ENCODE measurements at places on chromosomes 13 and 19.

- no peak for DNase-seq
These were observed 51.2 kb upstream of the EEF1AKMT1 start for GRCh38 chr13:20824762-20825476.

DNA sequence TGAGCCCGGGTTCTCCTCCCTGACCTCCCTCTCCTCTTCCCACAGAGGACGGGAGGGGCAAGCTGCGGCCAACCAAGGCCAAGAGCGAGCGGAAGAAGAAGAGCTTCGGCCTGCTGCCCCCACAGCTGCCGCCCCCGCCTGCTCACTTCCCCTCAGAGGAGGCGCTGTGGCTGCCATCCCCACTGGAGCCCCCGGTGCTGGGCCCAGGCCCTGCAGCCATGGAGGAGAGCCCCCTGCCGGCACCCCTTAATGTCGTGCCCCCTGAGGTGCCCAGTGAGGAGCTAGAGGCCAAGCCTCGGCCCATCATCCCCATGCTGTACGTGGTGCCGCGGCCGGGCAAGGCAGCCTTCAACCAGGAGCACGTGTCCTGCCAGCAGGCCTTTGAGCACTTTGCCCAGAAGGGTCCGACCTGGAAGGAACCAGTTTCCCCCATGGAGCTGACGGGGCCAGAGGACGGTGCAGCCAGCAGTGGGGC lies 162.2 kb downstream of the KDM4B start:
- DNase-seq = no peak

DNA sequence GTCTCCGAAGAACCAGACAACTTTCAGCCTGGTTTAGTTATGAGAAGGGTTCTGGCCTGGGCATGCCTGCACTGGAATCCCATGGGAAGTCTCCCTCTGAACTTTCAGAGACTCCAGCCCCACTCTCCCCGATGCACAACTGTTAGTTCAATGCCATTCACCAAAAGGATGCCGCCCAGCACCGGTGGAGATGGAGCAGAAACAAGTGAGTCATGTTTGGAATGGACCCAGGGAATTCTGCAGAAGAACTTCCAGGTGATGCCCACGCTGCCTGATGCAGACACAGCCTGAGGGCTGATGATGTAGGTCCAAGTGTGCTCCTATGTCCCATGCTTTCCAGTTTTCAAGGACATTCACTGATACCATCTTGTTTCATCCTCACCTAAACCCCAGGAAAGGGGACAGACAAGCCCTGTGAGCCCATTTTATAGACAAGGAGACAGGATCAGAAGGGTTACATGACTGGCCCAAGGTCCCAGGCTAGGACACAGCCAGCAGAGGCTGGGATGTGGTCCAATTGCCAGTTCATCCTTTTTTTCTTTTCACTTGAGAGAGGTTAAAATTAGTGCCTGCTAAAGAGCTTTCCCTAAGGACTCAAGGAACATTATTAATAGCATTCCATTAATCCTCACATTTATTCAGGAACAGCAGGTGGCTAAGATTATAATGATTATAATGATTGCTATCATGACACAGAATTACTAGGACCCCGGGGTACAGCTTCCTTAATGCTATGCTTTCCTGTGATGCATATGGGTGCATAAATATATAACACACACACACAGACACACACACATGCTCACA lies 39.5 kb downstream of the SIAH3 start:
- DNase-seq = no peak

GRCh38 chr13:38575427-38575826 lies 111.5 kb upstream of the FREM2 start:
- no peak for DNase-seq

DNA sequence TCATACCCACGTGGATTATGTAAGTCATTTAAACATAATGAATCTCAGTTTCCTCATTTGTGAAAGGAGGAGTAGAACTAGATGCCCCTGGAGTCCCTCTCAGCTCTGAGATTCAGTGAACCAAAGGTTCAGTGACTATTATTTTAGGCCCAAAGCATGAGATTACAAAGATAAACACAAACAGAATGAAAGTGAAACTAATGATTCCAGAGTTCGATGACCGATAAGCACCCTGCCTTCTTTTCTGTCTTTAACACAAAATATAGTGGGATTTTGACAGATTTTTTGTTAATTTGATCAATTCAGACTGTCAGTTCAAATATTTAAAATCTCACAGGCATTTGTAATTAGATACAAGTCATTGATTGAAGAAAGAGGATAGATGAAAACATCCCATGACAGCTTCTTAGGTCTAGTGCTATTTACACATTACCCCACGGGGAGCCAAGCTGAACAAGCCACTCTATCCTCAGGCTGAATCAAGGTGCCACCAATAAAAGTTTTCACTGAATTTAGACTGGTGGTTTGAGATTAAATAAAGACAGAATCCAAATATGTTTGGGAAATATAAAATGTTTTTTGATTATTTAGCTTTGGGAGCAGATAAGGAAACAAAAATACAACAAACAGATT lies 64.6 kb upstream of the RAP2A start:
- no peak for DNase-seq

- DNase-seq = no peak
These were observed 489 bp downstream of the CCNE1 start for GRCh38 chr19:29812080-29812880.

GRCh38 chr19:47821460-47822020 lies at the start of gene CRX:
Gene CRX (plus strand): TSS chr19:47821937. CDS start chr19:47834444, 12,507 bp downstream.
- no peak for DNase-seq
